ENCODE measurements at places on chromosomes 6 and 20. TPM values are rescaled to one million over a fixed set of nuclear protein-coding genes. Genes with fewer than 3 reads are reported as not detected.

- no peak for DNase-seq
Observed at GRCh38 chr20:19876828-19877460, 118.9 kb downstream of the RIN2 start.

Gene TSBP1
- total RNA-seq, result not detected

Gene NDRG3
- total RNA-seq, result 16.7 TPM

Gene RAB32
- 152 TPM for total RNA-seq

DNA sequence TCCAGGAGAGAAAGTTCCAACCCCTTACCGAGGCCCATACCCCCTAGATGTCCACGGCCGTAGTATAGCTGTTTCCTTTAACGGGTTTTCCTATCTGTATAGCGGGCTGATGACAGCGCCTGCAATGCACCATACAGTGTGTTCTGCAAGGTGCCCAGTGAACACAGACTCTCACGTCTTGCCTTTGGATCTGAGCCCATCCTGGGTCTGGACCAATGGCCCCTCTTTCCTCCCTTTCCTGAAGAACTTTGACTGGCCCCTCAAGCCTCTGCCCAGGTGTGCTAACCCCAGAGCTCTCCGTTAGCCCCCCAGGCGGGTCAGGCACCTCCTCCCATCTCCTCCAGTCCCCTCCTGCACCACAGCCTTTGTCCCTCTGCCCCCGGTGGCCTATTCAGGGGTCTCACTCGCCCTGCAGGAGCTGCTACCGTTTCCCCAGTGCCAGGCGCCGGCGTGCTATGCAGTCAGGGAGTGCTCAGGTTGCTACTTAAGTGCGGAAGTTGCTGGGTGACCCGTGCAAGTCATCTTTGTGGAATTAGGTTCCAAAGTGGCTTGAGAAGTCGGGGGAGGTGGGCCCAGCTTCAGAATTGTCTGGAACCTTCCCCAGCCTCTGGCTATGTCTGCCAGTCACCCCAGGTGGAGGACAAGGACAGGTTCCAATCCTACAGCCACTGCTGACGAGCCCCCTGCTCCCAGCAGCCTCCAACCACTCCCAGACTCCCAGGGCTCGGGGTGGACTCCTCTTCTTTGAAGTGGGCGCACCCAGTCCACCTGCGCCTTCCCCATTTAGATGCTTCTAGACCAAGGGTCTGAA is 35.0 kb upstream of the ZBP1 start:
- no peak for DNase-seq

- no peak for DNase-seq
Observed at GRCh38 chr6:3331971-3332370, 73.2 kb downstream of the PSMG4 start.

- no peak for DNase-seq
Observed at GRCh38 chr6:27297857-27298730, 14.0 kb downstream of the POM121L2 start.

- no peak for DNase-seq
Observed at GRCh38 chr6:146598772-146599405, at the start of gene ADGB. ADGB (plus strand) TSS chr6:146598972; CDS start chr6:146599041, 69 bp downstream.

Gene PSMB9
- total RNA-seq, result 20.5 TPM

Gene TBXT
- not detected for total RNA-seq

Gene LY86
- not detected for total RNA-seq

Gene F13A1
- total RNA-seq, result 5.4 TPM

Gene OR2J3
- not detected for total RNA-seq

GRCh38 chr6:108074359-108075144 is at the start of gene OSTM1:
OSTM1 (minus strand) TSS chr6:108074741; CDS start chr6:108074651, 90 bp downstream.
- no peak for DNase-seq

Gene HLA-DPA1
- 6.8 TPM for total RNA-seq

- no peak for DNase-seq
Observed at GRCh38 chr20:37095108-37095598, 644 bp downstream of the RBL1 start.

GRCh38 chr6:93235775-93236174 is 183.6 kb downstream of the EPHA7 start:
- DNase-seq, result no peak

- no peak for DNase-seq
Observed at GRCh38 chr20:4815628-4816027, 93.9 kb downstream of the PRND start.

Gene RAMACL
- 0.12 TPM for total RNA-seq

DNA sequence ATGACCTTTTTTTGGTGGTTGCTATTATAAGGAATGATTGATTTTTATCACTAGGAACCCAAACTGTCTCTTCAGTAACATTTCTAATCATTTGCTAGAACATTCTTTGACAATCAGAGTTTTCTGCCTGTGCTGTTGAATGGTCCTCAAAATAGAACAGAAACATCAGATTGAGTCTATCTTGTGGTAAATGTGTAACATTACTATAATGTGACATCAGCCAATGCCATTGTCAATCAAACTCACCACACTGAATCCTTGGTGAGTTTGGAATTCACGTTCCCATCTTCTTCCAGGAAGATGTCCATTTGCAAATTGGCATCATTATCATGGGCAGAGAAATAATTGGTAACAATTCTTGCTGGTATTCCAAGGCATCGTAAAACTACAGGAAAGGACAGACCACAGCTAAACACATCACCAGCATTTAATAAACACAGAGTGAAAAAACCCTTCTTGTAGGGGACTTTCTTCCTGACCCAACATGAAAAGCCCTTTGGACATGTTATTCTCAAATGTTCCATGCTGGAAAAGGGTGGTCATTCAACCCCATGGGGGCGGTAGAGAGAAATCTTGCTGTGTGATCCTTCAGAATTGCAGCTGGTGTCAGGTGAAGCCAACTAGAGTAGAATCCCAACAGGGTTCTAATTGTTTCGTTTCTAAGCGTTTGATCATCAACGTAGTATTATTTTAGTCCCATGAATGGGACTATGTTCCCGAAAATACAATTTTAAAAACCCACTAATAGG is 98.5 kb downstream of the F13A1 start:
- no peak for DNase-seq

DNA sequence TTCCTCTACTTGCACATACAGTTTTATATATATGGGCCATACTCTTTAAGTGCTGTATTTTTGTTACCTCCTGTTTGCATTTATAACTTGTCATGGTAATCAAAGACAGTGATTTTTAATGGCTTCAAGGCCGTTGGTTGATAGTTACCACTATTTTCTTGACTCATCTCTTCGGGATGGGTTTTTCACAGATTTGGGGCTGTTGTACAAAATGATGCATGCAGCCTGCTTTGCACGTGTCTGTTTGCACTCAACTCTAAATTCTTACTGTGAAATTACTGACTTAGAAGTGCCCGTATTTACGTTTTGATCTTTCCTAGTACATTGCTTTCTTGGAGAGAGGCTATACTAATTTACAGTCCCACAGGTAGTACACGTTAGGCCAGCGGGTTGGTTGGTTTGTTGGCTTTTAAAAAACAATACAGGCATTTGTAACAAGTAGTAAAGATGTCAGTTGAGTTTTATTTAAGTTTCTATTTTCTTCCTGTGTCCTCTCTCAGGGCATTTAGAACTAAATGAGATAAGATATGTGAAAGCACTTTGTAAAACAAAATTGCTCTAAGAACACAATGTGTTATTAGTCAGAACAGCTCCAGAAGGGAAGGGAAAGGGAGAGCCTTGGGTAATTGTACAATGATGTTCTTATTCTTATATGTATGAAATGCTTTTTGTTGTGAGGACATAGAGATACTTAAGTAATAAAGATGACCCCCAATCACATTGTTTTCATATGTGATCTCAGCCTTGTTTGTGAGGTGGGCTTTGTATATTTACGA is 11.7 kb downstream of the JARID2 start:
- DNase-seq, result no peak

GRCh38 chr20:32294071-32294470 is 16.6 kb downstream of the KIF3B start:
- DNase-seq, result no peak

- DNase-seq, result no peak
Observed at GRCh38 chr20:59861401-59861800, 72.0 kb downstream of the SYCP2 start.

Gene TMEM151B
- 0.07 TPM for total RNA-seq

DNA sequence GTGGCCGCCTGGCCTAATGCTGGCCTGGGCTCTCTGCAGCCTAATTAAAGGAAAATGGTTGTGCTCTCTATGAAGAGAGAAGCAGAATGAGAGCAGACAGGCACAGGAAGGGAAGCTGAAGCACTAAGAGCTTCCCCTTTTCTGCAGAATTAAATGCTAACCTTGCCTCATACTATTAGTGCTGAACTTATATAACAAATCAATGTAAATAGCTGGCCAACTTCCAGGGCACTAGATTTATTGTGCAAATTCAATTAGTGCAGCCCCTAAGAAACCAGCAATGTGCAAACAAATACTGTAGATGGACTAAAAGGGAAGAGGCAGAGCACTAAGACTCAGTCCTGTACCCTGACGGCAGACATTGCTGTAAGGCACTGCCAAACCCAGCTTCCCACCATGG is 36.1 kb upstream of the INSM1 start:
- DNase-seq, result no peak

Gene HTR1E
- not detected for total RNA-seq

DNA sequence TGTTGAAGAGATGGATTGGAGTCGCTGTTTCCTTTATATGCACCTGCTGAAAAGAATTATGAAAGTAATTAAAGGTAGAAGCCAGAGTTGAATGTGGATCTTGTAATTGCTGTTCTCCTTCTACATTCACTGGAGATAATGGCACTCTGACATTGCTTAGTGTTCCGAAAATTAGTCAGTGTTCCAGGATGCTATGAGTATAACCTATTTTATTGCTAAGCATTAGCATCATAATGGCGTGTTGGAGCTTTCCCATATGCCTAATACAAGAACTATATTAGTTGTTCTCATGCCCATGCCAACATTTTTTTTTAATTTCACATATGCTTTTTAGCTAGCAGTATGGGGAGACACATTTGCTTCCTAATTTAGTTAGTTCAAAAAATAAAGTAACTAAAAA is 236.4 kb downstream of the ARHGAP18 start:
- DNase-seq, result no peak

- DNase-seq, result no peak
Observed at GRCh38 chr20:50283370-50283769, 92.7 kb downstream of the CEBPB start.

DNA sequence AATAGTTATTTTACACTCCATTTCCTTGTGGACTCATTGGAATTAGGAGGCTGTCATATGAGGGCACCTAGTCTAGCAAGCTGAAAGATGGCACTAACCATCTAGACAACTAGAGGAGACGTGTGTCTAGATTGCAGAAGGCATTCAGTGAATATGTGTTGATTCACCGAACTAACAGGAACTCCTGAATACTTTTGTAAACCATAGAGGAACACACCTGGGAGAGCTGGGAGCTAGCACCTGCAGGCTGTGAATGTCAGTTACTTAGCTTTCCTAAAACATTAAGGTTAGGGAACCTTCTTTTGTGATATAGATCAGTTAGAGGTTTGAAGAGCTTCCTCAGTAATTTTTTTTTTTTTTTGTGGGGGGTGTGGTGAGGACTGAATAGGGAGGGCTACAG is 7.7 kb downstream of the OPN5 start:
- no peak for DNase-seq

Gene ACSS1
- 3.9 TPM for total RNA-seq

DNA sequence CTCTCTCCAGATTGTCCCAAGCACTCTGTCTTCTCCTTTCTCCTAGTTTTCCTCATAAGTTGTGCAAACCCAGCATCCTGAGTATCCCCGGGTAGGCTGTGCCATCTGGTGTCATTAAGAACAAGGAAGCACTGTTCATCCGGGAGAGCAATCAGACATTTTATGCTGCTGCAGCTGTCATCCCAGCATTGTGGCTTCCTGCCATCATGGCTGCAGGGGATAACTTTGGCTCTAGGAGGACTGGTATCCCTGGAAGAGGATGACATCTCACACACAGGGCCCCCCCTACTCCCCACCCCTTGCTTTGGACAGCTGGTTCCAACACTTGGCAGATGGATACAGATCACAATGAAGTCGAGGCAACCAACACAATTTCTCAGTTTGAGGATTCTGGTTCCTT is 1195.1 kb upstream of the MAP3K7 start:
- DNase-seq, result no peak

DNA sequence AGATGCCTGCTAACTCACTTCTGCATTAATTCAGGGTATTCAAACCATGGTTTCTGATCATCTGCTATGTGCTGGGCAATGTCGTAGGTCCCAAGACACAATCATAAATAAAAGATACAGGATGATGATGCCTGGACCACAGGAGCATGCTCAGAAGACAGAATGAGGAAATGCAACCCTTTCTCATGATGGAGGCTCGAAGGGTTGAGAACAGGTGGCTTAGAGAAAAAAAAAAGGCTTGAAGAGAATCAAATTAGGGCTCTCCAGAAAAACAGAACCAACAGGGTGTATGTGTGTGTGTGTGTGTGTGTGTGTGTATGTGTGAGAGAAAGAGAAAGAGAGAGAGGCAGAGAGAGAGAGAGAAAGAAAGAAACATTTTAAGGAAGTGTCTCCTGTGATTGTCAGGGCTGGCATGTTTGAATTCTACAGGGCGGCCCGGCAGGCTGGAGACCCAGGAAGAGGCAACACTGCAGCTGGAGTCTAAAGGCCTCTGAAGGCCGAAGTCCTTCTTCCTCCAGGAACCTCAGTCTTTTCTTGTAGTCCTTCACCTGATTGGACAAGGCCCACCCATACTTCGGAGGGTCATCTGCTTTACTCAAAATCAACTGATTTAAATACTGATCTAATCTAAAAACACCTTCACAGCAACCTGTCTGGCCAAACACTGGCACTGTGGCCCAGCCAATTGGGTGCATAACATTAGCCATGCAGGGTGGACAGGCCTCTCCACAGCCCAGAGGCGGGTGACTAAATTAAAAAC is 143.8 kb downstream of the ERMARD start:
- no peak for DNase-seq

Gene GSTA2
- not detected for total RNA-seq

DNA sequence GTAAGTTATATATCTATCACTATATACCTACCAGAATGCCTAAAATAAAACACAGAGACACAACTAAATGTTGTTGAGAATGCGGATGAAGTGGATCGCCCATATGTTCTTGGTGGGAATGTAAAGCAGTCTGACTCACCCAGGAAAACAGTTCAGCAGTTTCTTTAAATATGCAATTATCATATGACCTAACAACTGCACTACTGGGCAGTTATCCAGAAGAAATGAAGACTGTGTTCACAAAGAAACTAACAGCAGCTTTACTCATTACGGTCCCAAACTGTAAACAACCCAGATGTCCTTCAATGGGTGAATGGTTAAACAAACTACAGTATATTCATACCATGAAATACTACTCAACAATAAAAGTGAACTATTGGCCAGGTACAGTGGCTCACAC is 14.3 kb upstream of the ZC3H12D start:
- no peak for DNase-seq

GRCh38 chr20:63821811-63822210 is 9.3 kb downstream of the ZBTB46 start:
- no peak for DNase-seq
